ENCODE measurements at places on chromosomes 11 and 22.

- no peak for DNase-seq
These were observed 33.0 kb downstream of the DDX6 start for GRCh38 chr11:118757876-118758399.

GRCh38 chr22:22916215-22916951, 28.8 kb downstream of the IGLL5 start:
- no peak for DNase-seq

DNA sequence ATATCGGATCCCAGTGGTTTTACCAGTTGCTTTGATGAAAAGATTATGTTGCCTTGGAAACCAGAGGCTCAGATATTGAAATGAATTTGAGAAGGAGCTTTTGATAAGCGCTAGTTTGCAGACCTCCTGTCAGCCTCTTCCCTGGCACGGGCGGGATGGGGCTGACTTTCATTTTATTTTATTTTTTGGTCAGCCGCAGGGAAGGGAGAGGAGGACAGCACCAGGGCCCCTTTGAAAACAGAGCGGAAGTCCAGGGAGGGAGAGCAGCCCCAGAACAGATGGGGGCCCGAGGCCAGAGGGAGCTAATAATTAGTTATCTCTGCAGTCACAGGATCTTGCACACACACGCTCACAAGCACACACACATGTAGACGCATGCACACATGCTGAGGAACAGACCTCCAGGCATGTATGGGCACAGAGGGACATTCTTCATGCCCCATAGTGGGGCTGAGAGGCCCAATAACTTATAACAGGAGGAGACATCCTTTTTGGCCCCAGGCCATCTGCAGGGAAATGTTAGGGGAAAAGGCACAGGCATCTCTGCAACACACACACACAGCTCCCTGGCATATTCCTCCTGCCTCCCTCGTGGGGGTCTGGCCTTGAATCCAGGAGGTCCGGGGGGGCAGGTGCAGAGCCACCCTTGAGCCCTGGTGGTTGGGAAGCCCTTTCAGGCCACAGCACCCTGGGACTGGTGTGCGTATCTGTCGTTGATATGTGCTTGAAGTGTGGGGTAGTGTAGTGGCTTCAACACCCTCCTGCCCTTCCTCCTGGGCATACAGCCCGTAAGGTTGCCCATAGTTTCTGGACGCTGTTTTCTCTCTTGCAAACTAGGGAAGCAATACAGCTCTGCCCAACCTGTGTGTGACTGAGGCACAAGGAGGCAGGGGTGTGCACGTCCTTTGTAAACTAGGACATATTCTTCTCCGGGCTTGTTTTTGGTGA, 117.3 kb downstream of the CEP164 start:
- no peak for DNase-seq

DNA sequence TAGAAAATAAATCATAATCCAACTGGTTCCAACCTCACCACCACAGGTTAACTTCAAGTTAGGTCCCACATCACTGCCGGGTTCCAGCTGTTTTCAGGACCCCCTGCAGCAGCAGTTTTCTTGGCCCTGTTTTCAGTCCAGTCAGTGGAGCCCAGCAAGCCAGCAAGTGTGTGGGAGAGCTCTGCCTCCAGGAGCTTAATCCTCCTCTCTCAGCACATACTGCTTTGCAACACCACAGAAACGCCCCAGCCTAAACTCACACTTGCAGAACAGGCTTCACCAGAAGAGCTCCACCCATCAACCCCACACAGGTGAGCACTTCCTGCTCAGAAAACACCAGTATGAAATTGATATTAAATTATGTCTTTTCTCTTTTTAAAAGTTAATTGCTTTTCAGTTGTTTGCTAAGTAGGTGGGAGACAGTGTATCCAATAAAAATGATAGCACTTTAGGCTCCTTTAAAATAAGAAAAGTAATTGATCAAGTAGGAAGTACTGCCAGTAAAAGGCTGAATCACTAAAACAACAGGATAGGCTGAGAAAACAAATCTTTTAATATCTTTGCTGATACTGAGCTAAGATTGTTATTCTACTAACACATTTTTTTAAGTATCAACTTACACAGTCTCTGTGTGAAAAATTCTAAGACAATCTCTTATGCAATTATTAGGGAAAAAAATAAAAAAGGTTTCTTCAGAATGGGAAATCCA, 81.5 kb upstream of the TP53AIP1 start:
- peak; percentile 44 for DNase-seq

- DNase-seq: no peak
These were observed 925.7 kb upstream of the CCDC90B start for GRCh38 chr11:84211896-84212295.

GRCh38 chr22:17792299-17792698, 18.0 kb upstream of the BID start:
- DNase-seq: no peak

- DNase-seq: no peak
These were observed 39.7 kb downstream of the ACAT1 start for GRCh38 chr11:108160970-108161566.

DNA sequence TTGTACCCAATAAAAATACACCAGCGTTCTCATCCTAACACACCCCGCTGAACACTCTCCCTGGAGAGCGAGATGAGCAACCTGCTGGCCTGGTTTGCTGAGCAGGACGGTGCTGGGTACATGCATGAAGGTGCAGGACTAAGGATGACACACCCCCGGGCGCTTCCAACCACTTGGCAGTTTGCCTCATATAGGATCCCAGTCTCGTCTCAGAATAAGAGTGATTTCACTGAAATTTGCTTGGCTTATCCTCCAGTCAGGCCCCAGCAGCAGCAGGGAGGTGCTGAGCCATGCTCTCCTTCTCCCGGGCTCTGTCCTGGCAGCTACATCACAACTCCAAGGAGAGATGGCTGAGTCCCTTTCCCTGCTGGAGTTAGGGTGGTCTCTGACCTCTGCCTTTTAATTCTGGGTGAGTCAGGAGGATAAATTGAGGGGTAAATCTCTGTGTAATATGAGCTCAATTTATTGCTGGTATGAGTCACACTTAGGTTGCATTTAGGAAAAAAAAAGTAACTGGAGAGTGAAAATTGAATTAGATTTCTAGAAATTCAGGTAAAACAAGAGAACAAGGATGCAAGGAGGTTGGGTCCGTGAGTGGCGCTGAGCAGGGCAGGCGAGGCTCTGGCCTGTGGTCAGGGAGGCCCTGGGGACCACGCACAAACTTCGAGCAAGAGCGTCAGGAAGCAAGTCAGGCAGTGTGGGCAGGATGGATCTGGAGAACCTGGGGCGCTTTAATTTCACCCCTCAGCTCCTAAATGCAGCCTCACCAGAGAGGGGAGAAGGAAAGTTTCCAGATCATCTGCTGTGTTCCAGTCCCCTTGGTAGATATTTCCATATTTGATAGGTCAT, 974.0 kb downstream of the TBC1D22A start:
- no peak for DNase-seq

GRCh38 chr11:98565311-98565710, 455.4 kb upstream of the CNTN5 start:
- no peak for DNase-seq

DNA sequence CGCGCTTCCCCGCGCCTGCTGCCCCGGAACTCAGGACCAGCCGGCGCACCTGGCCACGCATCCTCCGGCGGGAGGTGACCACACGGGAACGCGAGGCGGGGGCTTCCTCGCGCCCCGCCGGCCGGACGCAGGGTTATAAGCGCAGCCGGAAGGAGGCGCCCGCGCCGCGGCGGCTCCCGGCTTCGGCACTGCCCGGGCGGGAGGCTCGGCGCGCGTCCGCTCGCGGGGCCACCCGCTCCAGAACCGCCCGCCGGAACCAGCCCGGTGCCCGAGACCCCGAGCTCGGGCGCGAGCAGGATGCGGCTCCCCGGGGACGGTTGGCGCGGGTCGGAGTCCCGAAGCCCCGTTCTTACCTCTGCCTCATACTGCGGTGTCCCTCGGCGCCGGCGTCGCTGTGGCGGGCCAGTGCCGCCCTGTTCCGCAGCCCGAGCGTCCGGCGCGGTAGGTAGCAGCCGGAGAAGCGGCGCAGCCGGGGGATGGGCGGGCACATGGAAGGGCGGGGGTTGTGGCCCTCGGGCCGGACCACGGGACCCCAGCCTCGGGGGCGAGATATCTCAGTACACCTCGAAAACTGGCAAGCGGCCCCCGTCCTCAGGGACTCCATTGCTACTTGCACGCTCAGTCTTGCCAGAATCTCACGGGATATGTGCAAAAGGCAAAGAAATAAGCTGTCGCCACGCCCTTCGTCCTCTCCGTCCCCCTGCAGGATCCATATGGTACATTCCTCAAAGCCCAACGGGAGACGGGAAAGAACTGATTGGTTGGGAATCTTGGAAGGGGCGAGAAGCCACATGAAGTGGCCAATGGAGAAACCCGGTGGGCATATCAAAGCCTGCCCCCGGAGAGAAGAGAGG, 23.1 kb downstream of the MICAL3 start:
- peak; percentile 90 for DNase-seq

DNA sequence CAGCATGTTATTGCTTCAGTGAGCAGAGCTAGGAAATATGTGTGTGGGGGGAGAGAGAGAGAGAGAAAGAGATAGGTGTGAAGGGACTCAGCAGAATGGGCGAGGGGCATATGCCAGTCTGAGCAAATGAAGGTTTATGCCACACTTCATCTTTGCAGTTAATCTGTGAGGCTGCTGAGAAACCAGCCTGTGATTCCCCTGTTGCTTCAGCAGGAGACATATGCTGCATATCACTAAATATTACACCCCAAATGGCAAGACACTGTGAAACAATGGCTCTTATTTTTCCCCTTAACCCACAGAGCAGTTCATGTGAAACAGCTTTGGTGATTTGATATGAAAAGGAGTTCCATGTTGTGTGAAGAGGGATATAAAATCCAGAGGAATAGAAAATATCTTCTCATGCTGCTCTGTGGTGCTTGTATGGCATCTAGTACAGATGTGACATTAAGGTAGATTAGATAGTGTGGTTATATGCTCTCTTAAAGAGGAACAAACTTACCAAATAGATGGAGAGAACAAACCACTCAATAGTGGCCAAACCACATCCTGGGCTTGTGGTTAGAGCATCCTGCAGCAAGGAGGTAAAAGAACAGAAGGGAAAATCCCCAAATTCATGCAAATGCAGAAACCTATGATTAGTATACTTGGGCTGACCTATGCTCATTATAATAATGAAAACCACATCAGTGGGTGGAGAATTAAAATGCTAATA, 864.2 kb downstream of the FAM181B start:
- no peak for DNase-seq

DNA sequence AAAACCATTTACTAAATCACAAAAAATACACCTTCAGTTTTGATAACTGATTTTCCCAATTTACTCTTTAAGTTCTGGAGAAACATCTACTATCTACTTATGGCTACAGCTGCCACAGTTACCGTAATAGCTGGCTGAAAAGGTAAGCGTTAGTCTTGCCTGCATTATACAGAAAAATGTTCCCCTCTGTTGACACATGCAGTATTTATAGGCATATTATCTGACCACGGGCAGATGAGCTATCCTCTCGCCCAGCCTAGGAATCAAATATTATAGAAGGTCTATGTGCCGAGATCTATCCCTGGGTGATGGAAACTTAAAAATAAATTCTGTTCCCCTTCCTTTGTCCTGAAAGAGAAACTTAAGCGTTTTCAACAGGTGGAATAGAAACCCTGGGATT, 283.8 kb downstream of the CADM1 start:
- no peak for DNase-seq

GRCh38 chr11:11841723-11842420, at the start of gene USP47:
USP47 (plus strand) TSS chr11:11841972; CDS start chr11:11842186, 214 bp downstream.
- DNase-seq: peak; percentile 58

GRCh38 chr11:46295312-46296058, 18.0 kb downstream of the CREB3L1 start:
- DNase-seq: no peak

- no peak for DNase-seq
These were observed 3.2 kb upstream of the APOA5 start for GRCh38 chr11:116794851-116795250.

DNA sequence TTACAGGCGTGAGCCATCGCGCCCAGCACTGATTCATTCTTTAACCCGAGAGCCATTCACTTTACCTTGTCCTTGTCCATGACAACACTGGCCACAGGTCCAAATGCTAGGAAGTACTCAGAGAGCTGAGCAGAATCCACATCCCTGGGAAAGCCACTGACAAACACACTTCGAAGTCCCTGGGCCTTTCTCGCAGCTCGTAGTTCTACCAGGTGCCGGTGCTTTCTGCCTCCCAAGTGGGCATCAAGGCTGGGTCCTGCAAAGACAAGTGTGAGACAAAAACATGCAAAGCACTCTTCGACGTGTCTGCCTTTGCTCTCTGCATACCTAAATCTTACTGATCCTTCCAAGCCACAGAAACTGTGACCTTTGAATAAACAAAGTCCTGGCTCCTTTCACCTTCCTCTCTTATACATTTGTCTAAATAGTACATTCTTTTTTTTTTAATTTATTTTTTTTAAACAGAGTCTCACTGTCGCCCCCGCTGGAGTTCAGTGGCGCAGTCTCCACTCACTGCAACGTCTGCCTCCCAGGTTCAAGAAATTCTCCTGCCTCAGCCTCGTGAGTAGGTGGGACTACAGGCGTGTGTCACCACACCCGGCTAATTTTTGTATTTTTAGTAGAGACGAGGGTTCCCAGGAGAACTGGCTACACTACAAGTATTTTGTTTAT, 2.2 kb downstream of the TUT1 start:
- DNase-seq: no peak

- DNase-seq: no peak
These were observed 553 bp upstream of the USP47 start for GRCh38 chr11:11841116-11841722.

- DNase-seq: peak; percentile 45
These were observed 415.1 kb downstream of the SOX6 start for GRCh38 chr11:15941206-15941770.

GRCh38 chr11:22244986-22245592, 52.2 kb downstream of the ANO5 start:
- no peak for DNase-seq

DNA sequence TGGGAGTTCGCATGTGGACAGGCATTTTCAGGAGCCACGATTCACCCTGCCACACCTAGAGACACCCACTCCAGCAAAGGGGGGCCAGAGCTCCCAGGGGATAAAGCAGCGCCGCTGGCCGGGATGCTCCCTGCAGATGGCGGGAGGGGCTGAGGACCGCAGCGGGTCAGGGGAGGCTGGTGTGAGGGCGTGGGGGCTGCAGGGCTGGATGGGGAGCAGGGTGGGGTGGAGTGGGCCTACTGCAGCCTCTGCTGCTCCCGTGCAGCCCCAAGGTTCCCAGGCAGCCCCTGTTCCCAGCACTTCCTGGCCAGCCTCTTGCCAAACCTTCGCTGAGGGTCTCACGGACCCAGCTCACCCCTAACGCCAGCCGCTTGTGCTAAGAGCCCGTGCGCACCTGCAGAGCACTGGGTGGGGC, 13.0 kb downstream of the MUC5B start:
- DNase-seq: no peak

Data from brain pericyte (primary cell).